ENCODE measurements at places on chromosomes 13 and 19.

DNA sequence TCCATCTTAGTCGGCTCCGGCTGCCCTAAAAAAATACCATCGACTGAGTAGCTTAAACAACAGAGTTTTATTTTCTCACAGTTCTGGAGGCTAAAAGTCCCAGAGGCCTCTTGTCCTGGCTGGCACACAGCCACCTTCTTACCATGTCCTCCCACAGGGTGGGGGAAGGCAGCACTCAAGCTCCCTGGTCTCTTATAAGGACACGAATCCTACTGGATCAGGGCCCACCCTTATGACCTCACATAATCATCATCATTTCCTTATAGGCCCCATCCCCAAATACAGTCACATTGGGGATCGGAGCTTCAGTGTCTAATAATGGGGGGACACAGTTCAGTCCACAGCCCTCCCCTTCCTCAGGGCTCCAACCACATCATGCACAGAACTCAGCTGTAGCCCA, 2.6 kb upstream of the TUBA3C start:
- peak; percentile 1 for DNase-seq

- no peak for DNase-seq
These were observed 3.4 kb upstream of the NUP62 start for GRCh38 chr19:49932731-49933131.

DNA sequence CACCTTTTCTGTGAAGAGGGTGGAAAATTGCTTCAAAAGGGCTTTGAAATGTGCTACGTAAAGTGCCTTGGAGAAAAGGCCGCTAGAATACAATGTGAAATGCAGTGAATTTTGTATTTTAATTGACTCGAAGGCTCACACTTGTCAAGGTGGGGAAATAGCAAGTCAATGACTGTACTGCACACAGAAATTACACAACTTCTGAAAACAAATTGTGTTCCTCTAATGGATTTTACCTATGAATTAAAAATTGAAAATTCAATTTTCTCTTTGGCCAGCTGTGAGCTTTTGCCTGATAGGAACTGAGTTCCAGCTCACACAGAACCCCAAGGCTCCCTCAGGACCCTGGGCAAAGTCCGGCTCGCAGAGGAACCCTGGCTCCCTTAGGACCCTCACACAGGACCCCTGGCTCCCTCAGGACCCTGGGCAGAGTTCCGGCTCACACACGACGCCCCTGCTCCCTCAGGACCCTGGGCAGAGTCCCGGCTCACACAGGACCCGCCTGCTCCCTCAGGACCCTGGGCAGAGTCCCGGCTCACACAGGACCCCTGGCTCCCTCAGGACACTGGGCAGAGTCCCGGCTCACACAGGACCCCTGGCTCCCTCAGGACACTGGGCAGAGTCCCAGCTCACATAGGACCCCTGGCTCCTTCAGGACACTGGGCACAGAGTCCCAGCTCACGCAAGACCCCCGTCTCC, 324.9 kb downstream of the UQCRFS1 start:
- DNase-seq = no peak

- no peak for DNase-seq
These were observed 8.7 kb upstream of the CKM start for GRCh38 chr19:45331411-45331810.

GRCh38 chr13:27660511-27660910, 38.8 kb downstream of the POLR1D start:
- DNase-seq = no peak

DNA sequence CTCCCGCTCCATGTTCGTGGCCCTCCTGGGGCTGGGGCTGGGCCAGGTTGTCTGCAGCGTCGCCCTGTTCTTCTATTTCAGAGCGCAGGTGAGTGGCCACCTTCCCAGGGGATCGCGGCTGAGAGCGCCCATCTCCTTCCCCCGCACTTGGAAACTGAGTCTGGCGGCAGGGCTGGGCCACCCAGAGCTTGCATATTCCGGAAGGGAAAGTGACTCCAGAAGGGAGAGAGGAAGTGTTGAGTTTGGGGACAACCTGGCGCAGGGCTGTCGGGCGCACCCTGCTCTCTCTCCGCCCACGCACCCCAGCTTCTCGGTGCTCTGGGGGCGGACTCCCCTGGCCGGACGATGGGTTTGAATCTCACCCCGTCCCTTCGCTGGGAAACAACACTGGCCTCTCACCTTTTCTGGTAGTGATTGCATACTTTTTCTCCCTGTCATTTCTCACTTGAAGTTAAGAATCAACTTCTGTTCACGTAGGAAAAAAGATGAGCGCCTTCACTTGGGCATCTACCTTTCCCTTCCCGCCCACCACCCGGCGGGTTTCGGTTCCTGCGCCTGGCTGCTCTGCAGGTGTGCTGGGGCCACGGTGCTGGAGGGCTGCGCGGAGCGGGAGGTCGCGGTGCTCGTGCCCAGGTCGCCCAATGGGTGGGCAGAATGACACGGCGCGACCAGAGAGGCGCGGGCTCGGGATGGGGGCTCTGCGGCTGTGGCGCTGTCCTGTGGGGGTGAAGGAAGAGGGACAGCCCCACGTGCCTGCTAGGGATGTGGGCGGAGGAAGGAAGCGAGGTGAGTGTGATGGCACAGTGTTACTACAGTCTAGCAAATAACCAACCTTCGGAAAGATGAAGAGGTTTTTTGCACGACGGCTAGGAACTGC, 721 bp downstream of the TNFSF11 start:
- DNase-seq = no peak

DNA sequence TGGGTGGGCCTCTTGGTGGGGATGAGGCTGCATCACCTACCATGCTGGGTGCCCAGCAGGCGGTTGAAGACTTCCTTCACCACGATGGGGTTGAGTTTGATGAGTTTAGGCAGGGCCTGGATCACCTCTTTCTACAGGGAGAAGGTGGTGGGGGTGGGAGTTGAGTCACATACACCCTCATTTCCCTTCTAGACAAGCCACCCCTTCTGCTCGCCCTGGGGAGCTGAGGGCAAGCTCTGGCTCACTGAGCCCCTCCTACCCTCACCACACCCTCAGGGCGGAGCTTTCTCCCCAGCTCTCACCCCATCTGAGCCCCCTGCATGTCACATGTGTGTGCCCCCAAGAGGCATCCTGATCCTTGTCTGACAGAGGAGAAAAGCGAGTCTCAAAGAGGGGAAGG, 7.6 kb upstream of the RSPH6A start:
- DNase-seq = no peak

- DNase-seq = no peak
These were observed 8.4 kb upstream of the ZNF554 start for GRCh38 chr19:2811221-2811722.

DNA sequence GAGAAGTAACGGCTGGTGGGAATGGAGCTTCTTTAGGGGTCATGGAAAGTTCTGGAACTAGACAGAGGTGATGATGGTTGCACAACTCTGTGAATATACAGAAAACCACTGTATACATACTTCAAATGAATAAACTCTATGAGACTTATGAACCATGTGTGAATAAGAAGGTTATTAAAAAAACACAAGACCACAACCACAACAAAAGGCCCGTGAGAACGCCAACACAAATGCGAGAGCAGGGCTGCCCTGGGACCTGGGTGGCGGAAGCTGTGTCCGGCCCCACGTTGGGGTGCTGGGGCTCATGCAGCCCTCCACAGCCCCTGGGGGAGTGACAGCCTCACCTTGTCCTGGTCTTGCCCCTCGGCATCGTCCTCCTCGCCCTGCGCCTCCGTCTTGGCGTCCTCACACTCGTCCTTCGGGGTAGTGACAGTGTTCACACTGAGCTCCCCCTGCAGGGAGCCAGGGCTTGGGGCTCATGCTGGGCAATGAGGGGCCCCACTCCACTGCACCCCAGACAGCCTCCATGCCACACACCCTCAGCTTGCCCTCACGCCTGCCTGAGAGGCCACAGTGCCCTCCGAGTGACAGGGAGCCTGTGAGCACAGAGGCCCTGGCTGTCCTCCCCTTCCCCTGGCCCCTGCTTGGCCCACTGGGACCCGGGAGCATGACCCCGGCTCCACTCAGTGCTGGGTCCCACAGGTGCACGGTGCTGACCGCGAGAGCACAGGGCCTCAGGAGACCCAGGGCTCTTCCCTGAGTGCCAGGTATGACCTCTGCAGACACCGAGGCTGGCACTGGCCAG, 16.0 kb downstream of the IZUMO4 start:
- no peak for DNase-seq

GRCh38 chr13:101846249-101846648, 393.8 kb downstream of the ITGBL1 start:
- no peak for DNase-seq

DNA sequence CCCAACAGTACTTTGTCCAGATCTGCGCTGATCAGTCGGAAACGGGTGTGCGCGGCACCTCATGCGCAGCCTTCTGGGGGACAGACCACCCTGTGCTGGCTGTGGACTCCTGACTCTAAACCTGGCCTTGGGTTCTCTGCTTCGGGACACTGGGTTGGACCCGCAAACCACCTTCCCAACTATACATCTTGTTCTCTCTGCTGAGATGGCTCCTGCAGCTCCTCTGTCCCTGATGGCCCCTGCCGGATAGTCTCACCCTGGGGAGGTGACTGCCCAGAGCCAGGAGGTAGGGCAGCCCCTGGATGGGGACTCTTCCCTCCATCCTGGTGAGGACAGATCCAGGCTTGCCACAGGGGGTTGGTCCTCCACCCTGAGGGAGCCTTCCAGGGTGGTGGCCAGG, 23.3 kb downstream of the RFX1 start:
- no peak for DNase-seq
